Camera-type eye (tissue), 1 donor: ENCODE measurements at places on chromosomes 12 and 14. TPM values are rescaled to one million over a fixed set of nuclear protein-coding genes. Genes with fewer than 3 reads are reported as not detected.

The DHRS2 gene
- total RNA-seq = 0.77 TPM

The ESR2 gene
- 0.88 TPM for total RNA-seq

The MYF6 gene
- total RNA-seq = 19.2 TPM

The DEGS2 gene
- 2.1 TPM for total RNA-seq

The TCL1A gene
- total RNA-seq = not detected

The C1R gene
- 94.5 TPM for total RNA-seq

The FOXG1 gene
- 1.2 TPM for total RNA-seq

The KLRC1 gene
- 0.27 TPM for total RNA-seq

The NR1H4 gene
- 0.66 TPM for total RNA-seq

The CAPRIN2 gene
- total RNA-seq = 89.2 TPM

The NTS gene
- total RNA-seq = 1.8 TPM

The PAX9 gene
- total RNA-seq = 0.38 TPM

The ZBTB25 gene
- 17.3 TPM for total RNA-seq

The TAS2R50 gene
- total RNA-seq = 17.0 TPM

The HOTAIR gene
- not detected for total RNA-seq

The FGF23 gene
- 0.27 TPM for total RNA-seq

The OTX2 gene
- total RNA-seq = 538 TPM

The RAD9B gene
- total RNA-seq = 1.9 TPM

The HOXC11 gene
- not detected for total RNA-seq

The TOMM20L gene
- not detected for total RNA-seq

The LPCAT3 gene
- 14.7 TPM for total RNA-seq

The DLK1 gene
- total RNA-seq = 112 TPM

The OAS2 gene
- 3.4 TPM for total RNA-seq

The GPHB5 gene
- not detected for total RNA-seq

The TSHR gene
- 0.88 TPM for total RNA-seq

The FAM90A1 gene
- total RNA-seq = 0.16 TPM

The CERS5 gene
- 54.8 TPM for total RNA-seq

The RASAL1 gene
- 2.9 TPM for total RNA-seq

The TBK1 gene
- 37.0 TPM for total RNA-seq

The NOS1 gene
- total RNA-seq = 2.0 TPM

The SLC25A21 gene
- 0.49 TPM for total RNA-seq

The POTEG gene
- not detected for total RNA-seq

The RIPK3 gene
- 4.4 TPM for total RNA-seq

The AQP6 gene
- total RNA-seq = 1.9 TPM

The TPH2 gene
- total RNA-seq = not detected

The CCDC198 gene
- total RNA-seq = not detected

The SELPLG gene
- 2.9 TPM for total RNA-seq

The IRAK3 gene
- total RNA-seq = 12.0 TPM

The MYF5 gene
- 4.5 TPM for total RNA-seq

The PRB2 gene
- total RNA-seq = not detected

The SERPINA3 gene
- 0.99 TPM for total RNA-seq

The LTB4R gene
- total RNA-seq = 2.7 TPM

The ALDH1L2 gene
- total RNA-seq = 23.9 TPM

The SSPN gene
- total RNA-seq = 41.0 TPM

The CLMN gene
- total RNA-seq = 25.3 TPM
